ENCODE measurements at places on chromosomes 4 and X.

DNA sequence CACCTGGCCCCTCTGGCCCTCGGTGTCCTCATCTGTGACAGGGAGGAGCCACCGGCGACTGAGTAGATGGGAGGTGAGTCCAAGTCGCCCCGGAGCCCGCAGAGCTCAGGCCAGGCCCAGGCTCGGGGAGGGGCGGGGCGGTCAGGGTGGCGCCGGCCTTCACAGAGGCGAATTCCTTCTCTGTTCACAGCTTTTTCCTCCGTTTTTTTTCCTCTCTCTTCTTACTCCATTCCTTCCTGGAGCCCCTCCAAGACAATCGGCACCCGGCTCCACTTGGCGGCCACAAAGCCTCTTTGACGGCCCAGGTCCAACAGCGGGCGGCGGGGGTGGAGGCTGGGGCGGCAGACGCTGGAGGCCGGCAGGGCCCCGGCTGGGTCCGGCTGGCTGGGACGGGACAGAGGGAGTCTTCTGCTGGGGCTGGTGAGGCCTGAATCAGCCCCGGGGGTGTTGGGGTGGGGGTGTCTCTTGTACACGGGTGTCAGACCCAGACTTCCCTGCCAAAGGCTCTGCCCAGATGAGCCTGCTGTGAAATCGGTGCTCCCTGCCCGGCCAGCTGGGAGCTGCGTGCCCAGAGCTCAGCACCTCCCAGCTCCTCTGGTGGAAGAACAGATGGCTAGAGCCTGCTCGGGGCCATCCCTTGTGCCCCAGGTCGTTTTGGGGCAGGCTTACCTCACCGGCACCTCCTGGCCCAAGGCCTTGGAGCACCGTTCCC lies 22.6 kb downstream of the FGFRL1 start:
- no peak for ATAC-seq

- ATAC-seq: no peak
Observed at GRCh38 chrX:121301822-121302221, 254.4 kb downstream of the GLUD2 start.

GRCh38 chr4:113905301-113905700 lies 74.1 kb downstream of the ARSJ start:
- no peak for ATAC-seq

DNA sequence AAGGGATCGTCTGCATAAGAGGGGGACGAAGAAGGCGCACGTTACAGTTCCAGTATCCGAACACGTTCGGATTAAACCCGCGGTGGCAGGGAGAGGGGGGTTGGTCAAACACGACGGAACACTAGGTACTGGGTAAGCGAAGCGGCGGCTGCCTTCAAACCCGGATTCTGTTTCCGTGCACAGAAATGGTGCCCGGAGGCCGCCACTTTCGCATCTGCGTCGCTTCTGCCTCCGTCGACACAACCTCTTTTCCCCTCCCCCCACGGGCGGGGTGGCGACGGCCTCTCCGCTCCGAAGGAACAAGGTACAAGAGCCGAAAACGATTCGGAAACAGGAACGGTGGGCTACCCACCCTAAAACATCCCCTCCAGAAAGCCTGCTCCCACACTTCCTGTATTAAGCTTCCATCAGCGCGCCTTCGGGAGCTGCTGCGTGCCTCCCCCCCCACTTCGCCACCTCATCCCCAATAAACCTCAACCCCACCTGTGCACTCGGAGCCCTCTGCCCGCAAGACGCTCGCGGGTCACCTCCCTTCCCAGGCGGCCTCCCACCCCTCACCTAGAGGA lies 667 bp downstream of the G3BP2 start:
- peak; percentile 22 for ATAC-seq

DNA sequence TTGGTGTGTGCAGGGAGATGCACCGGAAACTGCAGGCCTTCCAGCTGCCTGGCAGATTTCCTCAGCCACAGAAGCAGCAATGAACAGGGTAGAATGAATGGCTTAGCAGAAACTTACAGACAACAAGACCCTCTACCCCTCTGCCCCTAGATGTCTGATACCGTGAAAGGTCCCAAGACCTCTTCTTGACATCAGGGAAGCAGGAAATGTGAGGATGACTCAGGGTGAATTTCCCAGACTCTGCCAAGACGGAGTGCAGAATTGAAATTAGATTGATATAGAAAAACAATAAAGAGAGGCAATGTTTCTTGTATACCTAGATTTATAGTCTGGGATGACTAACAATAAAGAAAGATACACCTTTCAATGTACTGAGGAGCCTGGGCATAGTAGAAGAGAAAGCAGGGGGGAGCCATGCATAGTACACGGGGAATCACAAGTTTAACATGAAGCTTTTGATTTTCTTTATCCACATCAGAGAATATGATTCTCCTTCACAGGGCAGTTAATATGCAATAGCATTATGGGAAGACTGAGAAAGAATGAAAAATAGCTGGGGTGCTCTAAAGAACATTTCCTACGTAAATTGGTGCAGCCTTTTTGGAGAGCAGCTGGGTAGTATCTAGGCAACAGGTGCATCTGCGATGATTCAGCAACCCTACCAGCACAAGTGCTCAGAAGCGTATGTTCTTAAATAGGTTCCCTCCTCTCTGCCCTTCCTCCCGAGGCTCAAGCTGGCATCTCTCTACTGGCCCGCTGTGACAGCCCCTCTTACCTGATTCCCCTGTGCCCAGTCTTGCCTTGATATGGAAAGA lies 18.3 kb upstream of the CXCR3 start:
- peak; percentile 64 for ATAC-seq

- ATAC-seq: no peak
Observed at GRCh38 chrX:134806707-134807038, 148.4 kb upstream of the PLAC1 start.

GRCh38 chr4:78069319-78069718 lies 12.2 kb downstream of the FRAS1 start:
- no peak for ATAC-seq

GRCh38 chr4:18931643-18932377 lies 910.3 kb upstream of the LCORL start:
- no peak for ATAC-seq

- ATAC-seq: no peak
Observed at GRCh38 chr4:90317785-90318184, 190.6 kb downstream of the CCSER1 start.

DNA sequence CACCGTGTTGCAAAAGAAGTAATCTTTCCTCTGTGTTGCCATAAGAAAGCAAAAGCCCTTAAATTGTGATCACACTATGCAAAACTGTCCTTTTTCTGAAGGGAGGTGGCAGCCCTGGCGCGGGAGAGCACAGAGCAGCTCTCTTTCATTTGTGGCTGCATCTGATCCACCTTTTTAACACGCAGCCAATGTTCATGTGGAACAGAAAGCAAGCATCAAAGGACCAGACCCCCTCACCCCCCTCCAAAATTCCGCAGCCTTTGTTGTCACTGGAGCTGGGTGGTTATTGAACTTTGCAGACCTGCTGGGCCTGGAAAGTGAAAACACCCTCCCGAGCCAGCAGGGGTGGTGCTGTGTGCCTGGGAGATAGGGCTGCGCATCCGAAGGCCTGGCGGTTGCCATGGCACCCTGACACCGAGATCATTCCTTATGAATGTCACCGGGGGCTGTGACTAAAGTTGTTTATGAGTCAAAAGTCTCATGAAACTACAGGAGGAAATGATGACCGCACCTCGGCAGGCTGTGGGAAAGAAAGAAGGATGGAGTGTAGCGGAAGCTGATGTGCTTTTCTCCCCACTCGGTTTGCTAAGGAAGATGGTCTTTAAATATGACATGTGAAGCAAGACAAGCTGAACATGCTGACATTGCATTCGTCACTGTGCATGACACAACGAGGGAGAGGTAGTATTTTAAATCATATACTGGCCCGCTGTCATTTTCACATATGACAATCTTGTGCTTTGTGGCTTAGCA lies 367.4 kb downstream of the UNC5C start:
- no peak for ATAC-seq

- no peak for ATAC-seq
Observed at GRCh38 chrX:56068274-56068758, 163.8 kb upstream of the KLF8 start.

DNA sequence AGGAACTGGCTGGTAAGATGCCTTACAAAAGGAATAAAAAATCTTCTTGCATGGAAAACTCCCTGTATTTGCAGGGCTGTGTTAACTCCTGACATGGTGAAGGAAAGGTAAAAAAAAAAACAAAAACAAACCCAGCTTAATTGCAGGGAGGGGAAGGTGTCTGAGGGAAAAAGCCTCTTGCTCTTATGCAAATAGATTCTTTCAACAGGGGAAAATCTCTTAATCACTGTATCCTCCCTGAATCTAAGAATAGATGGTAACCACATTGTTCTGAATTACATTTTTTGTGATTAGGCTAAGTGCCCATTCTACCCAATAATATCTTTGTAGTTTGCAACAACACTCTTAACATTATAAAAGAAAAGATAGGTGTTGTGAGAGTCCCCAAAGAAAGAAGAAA lies 172.6 kb downstream of the RBM46 start:
- no peak for ATAC-seq

- ATAC-seq: no peak
Observed at GRCh38 chrX:149185087-149185486, 320.0 kb downstream of the IDS start.

GRCh38 chr4:95847908-95848460 lies 8.1 kb downstream of the PDHA2 start:
- ATAC-seq: no peak

DNA sequence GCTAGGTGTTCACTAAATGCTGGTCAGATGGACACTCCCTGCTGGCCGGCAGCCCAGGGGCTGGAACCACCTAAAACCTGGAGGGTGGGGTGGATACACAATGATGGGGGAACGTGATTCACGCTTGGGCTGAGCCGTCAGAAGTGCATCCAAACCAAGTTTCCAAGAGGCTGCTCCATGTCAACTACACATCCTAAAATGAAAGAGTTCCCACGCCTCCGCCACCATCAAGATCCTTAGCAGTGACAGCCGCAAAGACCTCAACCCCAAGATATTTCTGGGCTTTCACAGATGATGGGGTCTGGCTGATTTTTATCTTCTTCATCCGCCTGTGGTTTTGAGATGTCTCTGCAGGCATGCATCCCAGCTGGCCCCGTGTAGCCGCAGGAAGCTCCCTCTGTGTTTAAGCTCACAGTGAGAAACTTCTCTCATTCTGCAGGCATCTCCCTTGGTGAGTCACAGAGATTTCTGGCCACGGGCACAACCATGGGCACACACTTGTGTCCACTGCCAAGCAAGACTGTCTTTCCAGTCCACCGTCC lies 84.4 kb downstream of the HTRA3 start:
- no peak for ATAC-seq

GRCh38 chrX:129782706-129783105 lies 3.0 kb downstream of the SASH3 start:
- no peak for ATAC-seq

DNA sequence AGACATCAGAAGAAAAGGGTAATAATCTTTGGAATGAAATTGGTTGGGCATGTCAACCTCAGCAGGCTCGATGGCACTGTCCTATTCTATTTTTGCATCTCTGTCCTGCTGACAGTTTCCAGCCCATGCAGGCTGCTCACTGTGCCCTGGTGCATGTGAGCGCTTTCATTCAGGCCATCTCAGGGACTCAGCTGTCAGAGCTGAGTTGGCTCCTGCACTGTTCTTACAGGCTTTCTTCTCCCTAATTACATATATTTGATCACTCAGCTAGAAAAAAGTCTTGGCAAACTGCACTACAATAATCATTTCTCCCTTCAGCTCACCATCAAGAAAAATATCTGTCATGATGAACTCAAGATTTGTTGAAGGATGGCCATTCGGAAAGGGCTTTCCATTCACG lies 84.7 kb downstream of the RASL11B start:
- ATAC-seq: no peak

GRCh38 chr4:27198971-27199370 lies 338.3 kb downstream of the STIM2 start:
- ATAC-seq: no peak

- ATAC-seq: no peak
Observed at GRCh38 chr4:153258750-153259149, 54.5 kb downstream of the TRIM2 start.

DNA sequence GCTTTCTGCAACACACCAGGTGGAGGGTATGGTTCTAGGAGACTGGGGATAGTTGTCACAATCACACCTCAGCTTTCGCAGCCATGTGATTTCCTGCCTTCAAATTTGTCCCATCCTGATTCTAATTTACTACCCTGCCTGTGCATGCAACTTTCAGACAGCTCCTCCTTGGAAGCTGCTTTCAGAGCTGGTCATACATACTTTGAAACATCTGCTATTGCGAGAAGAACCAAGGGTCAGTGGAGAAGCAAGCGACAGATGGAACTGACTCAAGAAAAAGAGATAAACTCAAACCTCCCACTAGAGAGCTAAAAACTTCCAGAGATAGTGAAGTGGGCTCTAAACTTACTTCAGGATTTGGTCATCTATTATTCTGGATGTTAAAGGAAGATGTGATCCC lies 381.7 kb upstream of the FGF13 start:
- ATAC-seq: no peak

GRCh38 chr4:3193531-3194203 lies 55.3 kb upstream of the MSANTD1 start:
- no peak for ATAC-seq

DNA sequence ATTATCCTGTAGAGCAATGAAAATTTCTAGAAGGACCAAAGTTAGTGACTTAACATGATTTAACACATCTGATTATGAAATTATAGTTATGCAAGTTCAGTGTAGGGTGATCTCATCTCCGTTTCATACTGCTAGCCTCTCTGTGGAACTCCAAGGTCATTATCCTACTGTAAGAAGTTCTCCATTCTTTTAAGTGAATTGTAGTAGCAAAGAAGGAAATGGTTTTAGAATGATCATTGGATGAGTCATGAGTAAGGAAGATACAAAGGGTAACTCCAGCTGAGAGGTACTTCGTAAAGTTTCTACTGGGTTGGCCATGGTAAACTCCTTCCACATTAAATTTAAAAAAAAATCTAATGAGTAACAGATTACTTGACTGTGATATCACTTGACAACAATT lies 215.0 kb upstream of the GIMD1 start:
- no peak for ATAC-seq

GRCh38 chr4:2762048-2762447 lies 5.9 kb upstream of the TNIP2 start:
- no peak for ATAC-seq

- ATAC-seq: no peak
Observed at GRCh38 chr4:116180157-116180601, 905.2 kb downstream of the TRAM1L1 start.

- ATAC-seq: peak; percentile 79
Observed at GRCh38 chrX:30577362-30577991, at the start of gene TASL. Gene TASL, minus strand, starts transcription at chrX:30577766. Its CDS starts 17,411 bp downstream, at chrX:30560355.

GRCh38 chr4:179307297-179308136 lies 1865.3 kb upstream of the AGA start:
- no peak for ATAC-seq

GRCh38 chr4:108473163-108473720 lies 147.1 kb upstream of the RPL34 start:
- no peak for ATAC-seq
